ENCODE measurements at places on chromosomes 5 and 9.

DNA sequence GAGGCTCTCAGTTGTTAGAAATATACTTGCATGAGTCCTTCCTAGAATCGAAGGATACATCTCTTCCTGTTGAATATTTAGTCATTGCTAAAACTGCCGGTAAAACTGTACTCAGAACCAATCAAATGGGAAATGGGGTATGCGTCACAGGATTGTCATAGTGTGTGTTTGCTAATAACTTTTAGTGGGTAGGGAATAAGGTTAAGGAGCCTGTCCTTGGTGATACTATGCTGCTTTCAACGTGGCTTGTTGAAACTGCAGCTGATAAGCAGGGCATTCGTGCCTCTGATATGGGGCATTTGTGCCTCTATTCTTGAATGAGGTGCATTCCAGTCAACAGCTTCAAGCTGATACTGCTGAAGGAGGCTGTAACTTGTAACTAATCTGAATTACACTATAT is 26.6 kb downstream of the HABP4 start:
- no peak for DNase-seq

DNA sequence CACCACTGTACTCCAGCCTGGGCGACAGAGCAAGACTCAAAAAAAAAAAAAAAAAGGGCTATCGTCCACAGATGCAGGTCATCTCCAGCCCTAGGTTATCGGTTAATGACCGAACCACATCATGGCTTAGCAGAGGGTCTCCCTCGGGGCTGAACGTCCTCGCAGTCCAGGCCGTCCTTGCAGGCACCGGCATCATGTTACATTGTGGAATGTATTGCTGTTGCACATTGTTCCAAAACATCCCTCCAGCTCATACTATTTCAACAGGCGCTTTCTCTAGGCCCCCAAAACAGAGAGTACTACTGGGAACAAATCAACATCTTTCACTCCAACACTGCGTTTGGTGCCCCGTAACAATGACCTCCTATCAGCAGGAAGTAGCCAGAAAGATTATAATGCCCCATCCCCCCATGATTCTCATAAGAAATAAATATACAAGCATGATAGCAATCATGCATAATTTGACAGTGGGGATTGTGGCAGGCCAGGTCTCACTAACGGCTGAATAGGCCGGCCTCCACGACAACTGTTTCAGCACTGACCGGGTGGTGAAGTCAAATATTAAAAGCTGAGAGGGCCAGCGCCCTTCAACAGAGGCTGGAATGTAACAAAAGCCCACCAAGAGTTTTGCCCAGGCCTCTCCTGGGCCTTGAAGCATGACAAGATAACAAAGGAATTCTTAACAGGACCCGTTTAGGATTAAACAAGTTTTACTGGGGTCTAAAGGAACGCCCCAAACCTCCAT is 1.1 kb upstream of the LCN9 start:
- no peak for DNase-seq

GRCh38 chr9:136662656-136663581 is at the start of gene EGFL7:
TSS of gene EGFL7 (plus strand) at chr9:136662916. CDS start at chr9:136668283, 5,367 bp downstream.
- no peak for DNase-seq

- DNase-seq: no peak
Measured at GRCh38 chr5:103298607-103299188, 40.1 kb downstream of the MACIR start.

- DNase-seq: no peak
Measured at GRCh38 chr9:113528088-113528487, 64.6 kb downstream of the RGS3 start.

DNA sequence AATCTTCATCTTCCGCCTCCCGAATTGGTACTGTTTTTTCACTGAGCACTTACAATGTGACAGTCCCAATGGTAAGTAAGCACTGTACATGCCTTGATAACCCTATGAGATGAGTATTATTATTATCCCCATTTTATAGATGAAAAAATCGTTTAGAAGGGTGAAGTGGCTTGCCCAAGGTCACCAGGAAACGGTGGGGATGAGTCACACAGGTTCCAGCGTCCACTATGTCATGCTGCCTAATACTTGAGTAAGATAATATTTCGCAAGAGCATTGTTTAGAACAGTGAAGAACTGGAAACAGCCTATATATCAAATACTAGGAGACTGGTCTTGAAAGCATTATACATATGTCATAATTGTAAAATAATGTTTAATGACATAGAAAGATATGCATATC is 12.9 kb downstream of the HAND1 start:
- no peak for DNase-seq

Measured in stimulated activated CD4-positive, alpha-beta T cell treated with anti-CD3 and anti-CD28 coated beads, Interleukin-12 subunit alpha, Interleukin-12 subunit beta, amount 100 ng/mL, for 4 hours (primary cell).